ENCODE measurements at places on chromosomes 7 and 10.

DNA sequence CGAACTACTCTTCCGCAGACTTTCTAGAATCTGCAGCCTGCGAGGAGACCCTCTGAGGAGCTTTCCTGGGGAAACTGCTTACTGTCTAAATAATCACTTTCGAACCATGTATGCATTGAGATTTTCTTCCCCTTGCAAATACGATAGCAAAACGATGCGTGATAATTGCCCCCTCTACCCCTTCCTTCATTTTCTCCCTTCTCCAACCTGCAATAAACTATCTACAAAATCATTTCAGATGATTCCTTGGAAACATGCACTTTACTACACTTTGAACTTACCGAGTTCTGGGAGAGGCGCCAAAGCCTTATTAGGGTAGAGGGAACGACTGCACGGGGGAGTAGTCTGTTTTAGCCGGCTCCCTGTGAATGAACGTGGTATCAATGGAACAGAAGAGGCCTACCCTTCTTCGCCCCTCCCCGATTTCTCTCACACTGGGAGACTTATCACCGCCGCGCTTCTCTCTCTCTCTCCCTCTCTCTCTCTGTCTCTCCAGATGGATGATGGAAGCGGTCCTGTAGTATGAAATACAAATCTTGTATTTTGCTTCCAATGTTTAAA, at the start of gene FGFBP3:
Gene FGFBP3, minus strand, starts transcription at position 370 of the 561 bp plus-strand sequence. CDS start 517 bp downstream, outside the sequence.
- DNase-seq = no peak

GRCh38 chr10:48999346-48999745, 59.7 kb upstream of the LRRC18 start:
- no peak for DNase-seq

DNA sequence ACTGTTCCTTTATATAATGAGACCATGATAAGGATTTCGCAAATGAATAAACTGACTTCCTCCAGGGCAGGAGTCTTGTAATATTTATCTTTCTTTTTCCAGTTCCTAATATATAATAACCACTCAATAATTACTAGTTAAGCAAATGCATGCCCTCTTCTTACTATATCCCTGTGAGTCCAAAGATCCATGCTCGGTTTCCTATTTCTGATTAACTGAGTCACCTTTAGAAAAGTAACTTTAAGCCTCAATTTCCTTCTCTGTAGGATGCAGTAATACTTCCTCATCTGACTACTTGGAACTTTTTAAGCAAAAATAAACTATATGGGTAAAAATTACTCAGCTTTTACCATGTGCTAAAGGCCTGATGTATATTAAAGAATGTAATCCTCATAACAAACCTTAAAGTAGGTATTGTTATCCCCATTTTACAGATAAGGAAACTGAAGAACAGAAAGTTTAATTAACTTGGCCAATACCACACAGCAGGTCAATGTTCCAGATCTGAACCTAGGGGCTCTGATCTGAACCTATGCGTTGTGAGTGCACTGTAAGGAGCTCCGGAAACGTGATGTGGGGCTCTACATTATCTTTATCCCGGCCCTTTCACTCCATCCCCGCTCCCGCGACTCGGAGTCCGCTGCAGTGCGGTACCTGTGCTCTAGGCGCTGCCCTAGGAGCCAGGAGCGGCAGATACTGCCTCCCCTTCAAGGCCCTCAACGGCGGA, 458 bp downstream of the COX15 start:
- no peak for DNase-seq

DNA sequence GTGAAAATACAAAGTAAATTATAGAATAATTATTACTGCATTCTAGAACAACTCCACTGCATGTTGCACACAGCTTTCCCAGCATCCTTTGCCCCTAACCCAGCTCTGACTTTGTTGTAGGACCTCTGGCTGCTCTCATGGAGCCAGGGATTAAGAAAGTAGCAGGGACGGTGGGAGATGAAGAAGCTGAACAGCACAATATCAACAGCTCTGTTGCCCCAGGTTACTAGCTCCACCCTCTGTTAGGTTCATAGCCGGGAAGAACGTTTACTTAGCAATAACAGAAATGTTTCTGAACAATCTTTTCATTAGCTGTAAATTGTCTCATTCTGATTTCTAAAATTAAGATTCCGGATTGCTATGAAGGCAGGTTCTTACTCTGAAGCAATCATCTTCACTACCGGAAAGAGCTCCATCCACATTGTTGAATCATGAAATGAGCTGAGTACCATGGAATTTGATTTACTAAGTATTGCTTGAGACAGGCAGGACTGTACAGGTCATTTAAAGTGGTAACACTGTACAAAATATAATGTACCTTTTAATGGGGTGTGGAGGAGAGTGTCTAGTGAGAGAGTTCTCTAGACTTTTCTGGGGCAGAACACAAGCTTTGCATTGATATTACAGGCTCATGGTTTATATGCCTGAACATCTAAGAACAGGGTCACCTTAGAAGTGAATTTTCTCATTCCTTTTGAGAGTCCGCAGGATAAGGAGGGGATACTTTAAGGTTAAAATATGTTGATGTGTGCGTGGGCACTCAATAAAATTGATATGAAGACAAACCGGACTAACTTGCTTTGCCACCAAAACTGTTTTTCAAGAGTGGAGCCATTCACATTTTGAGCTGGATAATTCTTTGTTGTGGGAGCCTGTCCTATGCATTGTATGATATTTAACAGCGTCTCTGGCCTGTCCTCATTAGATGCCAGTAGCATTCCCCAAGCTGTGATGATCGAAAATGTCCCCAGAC, 20.8 kb upstream of the RAB18 start:
- no peak for DNase-seq

DNA sequence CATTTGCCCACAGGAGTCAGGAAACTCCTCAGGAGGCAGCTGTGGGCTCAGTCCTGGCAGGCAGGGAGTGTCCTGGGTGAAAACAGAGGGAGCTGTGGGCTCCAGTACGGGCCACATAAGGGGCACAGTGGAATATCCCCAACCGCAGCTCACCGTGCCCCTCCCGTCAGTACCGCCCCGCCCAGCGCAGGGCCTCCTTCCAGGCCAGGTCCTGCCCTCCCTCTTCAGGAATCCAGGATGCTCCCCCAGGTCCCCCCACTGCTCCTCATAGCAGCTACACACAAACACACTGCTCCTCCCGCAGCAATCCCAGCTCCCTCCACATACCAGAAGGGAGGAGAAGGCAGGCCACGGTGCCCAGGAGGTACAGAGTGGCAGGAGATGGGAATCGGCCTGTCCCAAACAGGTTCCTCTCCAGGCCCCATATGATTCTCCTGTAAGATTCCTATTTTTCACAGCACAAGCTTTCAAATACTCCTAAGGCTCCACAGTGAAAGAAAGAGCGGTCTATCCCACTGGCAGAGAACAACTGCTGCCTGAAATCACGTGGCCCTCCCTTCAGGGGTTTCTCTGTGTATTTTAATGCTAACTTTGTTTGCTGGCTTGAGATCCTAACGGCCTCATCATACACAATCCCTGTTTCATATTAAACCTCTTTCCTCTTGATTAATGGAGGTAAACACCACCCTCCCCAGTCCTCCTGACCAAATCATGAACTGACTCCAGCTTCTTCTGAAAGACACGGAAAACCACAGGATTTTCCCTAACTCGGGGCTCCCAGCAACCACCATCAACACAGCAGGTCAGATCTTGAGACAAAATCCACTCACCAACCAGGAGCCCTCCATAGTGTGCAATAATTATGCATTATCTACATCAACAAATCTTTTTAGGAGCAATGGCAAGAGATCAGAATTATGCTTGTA, 178.7 kb downstream of the TNS3 start:
- DNase-seq = no peak

DNA sequence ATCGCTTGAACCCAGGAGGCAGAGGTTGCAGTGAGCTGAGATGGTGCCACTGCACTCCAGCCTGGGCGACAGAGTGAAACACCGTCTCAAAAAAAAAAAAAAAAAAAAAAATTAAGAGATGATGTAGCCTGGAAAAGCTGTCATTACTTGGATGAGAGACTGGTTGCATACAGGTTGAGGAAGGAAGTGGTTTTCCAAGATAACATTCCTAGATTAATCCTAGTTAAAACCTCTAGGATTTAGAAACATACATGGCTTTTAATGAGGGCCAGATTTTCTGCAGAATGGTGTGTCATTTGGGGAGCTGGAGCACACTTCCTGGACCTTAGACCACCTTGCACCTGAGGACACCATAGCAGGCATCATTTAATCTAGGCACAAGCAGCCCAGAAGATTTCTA, 17.8 kb downstream of the VWA2 start:
- DNase-seq = no peak

DNA sequence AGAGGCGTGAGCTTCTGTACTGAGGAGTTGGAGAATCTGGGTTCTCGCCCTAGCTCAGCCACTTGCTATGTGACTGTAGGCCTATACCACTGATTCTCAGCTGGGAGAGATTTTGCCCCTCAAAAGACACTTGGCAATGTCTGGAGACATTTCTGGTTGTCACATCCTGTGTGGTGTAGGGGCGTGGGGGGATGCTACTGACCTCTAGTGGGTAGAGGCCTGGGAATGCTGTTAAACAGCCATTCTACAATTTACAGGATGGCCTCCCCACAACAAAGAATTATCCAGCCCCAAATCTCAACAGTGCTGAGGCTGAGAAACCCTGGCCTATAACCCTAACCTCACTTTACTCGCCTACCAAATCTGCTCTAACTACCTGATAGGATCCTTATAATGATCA, 58.8 kb upstream of the GAD2 start:
- DNase-seq = no peak

DNA sequence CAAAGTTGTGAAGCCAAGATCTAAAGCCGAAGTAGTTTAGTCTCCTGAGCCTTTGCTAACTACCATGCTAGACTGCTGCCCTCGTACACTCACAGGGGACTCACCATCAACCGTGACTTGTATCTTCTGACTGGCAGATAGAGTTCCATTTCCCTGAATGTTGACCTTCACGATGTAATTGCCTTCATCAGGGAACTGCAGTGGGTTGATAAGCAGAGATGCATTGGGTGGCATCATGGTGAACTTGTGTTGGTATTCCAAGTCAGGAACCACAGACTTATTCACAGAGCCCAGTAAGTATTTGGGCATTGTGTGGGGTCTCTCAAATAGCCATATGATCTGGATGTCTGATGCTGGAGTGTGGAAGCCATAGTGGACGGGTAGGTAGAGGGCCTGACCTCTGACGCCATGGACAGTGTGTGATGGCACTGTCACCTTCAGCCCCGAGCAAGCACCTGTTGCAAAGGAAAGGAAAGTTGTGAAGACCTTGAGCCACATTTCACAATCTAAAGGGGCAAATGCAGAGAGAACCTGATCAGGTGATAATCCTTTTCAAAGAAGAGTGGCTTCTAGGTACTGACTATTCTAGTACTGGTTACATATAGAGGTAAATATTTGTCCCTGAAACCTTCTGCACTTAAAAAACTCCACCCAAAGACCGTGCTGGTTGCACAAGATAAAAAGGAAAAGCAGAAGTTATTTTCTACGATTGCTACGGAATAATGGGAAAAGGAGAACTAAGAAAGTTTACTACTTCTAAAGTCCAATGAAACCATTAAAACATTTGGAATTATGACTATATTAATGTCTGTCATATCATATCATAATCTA, 7.1 kb downstream of the HEPACAM2 start:
- DNase-seq = no peak

DNA sequence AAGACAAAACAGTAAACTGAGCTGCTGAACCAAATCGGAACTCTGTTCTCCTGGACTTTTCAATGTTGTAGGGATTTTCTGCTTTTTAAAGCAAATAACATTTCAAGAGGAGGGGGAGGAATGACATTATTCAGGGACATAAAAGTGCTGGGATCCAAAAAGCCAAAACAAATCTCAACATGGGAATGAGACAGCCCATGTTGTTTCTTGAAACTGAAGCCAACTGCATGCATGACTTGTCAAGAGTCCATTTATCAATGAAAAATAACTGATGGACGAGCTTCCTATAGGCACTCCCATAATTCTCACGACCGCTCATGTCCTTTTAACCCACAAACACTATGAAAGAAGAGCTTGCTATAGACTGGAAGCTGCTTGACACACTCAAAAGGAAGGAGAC, 27.8 kb downstream of the FAM53B start:
- DNase-seq = no peak

- no peak for DNase-seq
Measured at GRCh38 chr7:157715938-157716280, 379.1 kb downstream of the DNAJB6 start.

DNA sequence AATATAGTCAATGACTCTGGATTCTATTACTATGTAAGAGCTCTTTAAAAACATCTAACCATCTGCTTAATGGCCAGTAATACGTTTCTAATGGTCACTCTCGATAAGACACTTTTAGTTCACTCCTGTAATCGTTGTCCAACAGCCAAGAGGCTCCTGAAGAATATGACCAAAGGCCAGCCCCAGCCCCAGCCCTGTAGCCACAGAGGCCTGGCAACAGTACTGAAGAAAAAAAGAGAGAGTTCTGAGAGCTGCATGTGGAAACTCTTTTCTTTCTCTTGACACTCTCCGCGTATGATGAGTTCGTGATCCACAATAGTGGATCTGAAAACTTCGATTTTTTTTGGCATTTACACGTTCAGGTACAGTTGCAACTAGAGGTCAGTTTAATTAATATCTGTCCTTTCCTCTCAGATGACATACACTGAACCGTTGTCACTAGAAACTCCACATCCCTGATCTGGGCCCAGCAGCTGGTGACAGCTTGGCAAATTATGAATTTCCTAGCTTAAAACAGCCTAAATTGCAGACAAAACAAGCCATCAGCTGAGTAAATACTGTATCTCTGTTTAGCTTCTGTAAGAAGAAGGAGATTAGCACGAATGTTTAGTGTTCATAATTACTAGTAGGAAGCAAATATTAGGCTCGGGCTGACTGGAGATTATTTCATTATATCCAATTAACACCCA, 456.7 kb downstream of the LRMDA start:
- DNase-seq = no peak

DNA sequence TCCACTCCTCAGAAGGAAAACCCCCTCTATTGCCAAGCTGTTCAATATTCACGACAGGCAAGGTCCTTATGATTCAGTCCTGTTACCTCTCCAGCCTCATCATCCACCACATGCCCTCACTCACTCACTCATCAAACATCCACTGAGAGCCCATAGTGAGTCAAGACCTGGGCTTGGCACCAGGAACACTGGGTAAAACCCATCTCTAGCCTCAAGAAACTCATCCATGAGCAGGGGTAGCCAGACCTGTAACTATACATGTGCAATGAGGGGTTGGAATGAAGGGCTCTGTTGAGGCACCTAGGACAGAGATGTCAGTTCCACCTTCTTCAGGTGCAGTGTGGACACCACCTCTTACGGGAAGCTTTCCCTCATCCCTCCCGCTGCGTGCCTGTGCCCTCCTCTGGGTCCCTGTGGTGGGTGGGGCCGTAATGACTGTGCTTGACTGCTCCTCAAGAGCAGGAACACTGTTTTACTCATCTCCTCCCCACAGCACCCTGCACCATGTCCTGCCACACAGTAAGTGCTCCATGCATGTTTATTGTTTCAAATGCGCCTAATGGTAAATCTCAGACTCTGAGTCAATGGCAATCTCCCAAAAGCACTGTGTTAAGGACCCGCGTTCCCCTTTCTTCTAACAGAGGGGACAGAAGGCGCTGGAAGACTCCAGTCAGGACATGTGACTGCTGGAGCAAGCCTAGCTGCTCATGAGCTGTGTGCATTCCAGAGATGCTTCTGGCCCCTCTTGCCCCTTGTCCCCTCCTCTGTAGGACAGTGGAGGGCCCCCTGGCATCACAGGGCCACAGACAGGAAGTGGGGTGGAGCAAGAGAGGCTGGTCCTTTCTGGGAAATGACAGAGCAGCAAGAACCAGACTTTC, 95.4 kb downstream of the HIPK2 start:
- no peak for DNase-seq

All from activated CD8-positive, alpha-beta memory T cell treated with anti-CD3 and anti-CD28 coated beads for 1 hour (primary cell).